ENCODE measurements at places on chromosomes 7 and 10.

DNA sequence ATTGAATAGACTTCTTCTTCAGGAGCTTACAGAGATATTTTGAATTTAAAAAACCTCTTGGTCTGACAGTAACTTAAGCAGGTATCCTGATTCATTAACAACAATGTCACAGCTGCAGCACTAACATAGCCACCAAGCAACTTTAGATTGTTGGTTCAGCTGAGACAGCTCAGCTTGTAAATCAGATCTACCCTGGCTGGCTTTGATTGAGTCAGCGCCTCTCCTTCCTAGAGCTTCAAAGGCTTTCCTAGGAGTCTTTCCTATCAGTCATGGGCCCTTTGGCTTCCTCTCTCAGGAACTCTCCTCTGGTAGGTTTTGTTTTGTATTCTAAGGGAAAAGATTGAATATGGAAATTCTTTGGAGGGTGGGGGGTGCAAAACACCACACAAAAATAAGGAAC, 70.7 kb upstream of the STEAP4 start:
- DNase-seq, result no peak

- no peak for DNase-seq
Measured at GRCh38 chr10:127827354-127828140, 65.2 kb downstream of the CLRN3 start.

DNA sequence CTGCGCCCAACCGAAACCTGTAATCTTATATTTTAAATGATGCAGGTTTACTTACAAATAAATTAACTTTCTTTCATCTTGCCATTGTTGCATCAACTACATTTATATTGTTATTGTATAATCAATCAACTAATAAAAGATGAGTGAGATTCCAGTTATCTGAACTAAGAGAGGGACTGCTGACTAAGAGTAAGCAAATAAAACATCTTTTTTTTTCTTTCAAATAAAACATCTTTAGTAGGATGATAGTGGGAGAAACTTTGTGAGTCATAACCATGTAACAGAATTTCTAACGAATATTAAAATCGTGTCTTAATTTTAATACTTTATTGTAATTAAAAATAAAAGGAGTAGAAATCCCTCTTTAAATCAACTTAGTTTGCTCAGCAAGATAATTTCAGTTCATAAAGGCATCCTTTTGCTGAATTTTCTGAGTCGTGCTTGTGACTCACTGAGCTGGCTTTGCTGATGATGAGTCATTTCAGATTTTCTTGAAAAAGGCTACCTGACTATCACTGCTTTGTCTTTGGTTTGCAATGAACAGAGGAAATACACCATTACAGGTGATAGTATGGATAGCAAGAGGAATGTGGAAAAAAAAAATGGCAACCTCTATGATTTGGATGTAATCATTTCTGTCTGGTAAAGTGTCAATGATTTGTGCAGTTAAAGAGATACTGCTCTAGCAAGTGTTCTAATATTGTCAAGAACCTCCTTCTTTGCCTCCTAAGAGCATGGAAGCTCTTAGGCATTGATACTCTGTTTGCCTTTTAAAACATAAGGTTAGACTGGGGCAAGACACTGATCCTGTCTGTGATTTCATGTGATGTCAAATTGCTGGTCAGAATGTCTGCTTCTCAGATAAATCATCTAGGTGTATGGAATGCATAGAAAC, 119.5 kb downstream of the GPR158 start:
- no peak for DNase-seq

DNA sequence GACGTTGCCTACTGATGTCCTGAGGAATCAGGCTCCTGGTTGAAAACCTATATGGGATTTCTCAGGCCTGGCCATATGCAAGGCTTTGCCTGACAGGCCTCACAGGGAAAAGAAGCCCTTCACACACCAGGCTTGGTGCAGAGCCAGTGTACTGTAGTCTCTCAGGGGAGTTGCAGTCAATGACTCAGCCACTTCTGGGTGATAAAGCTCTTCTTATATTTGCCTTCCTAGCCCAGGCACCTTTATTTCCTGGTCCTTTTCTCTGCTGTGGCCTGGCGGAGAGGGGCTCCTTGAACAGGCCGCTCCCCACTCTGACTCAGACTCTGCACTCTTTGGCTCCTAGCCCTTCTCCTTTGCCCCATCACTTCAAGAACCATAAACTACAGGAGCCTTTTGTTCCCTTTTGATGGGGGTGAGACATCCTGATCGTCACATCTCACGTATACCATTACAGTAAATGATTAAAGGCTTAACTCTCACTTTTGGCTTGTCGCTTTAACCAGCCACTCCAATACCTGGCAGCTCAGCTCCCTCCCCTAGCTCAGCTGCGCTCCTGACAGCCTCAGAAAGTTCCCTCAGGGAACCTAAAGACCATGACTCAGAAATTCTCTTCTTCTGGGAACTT, 33.5 kb downstream of the DPY19L1 start:
- no peak for DNase-seq

DNA sequence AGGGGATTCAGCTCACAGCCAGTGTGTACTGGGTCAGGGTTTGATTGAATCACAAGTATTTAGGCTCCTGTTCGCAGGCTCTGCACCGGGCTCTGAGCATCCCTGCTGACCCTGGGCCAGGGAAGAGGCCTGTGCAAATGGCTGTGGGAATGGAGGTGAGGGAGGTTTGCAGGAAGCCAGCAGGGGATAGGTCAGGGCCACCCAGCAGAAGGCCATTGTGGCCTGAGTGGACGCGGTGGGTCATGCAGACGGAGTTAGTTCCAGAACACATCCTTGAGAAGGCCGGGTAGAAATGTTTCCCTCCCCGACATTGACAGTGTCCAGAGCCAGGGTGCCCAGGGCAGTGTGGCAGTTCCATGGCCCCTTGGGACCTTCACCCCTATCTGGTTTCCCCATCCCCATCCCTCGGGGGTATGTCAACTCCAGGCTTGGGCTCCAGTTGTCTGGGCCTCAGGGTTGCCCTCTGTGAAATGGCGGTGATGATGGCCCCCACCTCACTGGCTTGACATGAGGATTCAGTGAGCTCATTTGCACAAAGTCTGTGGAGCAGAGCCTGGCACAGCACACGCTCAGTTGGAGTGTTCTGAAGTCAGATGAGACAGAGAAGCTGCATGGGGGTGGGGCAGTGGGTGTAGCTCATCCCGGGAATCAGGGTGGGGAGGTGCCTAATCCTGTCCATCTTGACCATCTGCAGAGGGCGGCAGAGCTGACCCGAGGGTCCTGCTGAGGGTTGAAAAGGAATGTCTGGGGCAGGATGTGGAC, 107.6 kb downstream of the ADCY1 start:
- DNase-seq, result no peak

DNA sequence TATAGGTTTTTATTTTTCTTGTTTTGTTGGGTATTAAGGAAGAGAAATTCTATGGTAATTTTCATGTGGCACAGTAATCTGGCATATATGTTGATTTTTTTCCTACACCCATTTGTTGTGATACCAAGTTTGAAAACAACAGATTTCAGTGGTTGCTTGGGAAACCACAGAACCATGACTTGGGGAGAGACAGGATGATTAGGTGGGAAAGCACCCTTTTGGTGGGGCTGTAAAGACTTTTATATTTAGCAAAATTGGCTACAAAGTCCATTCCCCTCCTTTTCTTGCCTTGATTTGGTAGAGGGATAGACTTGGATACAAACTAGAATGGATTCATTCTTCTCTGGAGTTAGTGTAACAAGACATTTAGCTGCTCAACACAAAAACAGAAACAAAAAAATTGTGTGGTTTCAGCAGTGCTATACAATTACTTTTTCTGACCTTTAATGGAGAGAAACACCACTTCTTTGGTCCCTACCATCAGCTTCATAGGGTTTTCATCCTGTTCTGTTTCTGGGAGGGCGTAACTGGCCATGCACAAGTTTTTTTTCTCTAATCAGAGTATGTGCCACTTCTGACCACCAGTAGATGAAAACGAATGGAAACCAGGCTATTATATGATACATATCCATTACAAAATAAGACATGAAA, 52.7 kb downstream of the FIGNL1 start:
- no peak for DNase-seq

GRCh38 chr7:128794020-128794419, 2.3 kb downstream of the CCDC136 start:
- no peak for DNase-seq

DNA sequence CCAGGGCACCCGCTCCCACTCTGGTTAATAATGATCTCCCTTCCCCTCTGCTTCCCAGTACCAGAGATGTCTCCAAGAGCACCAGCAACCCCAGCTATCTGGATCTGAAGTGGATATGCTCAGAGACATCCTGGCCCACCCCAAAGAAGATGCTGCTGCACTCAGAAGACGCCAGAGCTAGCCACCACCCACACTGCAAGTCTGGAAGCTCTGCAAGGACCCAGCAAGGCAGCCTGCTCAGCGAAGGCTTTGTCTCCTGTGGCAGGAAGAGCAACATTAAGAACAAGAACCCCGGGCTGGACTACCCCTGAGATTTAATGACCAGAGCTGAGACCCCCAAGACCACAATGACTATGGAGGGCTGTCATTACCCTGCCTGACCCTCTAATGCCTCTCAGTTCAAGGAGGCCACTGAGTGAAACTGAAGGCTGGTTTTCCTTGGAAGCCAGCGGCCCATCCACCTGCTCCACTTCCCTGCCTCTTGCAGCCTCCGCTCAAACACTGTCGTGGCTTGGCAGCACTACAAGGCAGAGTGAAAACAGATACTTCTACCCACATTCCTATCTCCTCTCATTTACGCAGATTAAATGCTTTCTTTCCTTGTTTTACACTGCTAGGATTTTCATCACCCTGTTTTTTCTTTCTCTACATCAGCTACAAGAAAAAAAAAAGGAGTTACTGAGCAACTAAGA, 202.2 kb downstream of the SNX10 start:
- DNase-seq, result no peak

DNA sequence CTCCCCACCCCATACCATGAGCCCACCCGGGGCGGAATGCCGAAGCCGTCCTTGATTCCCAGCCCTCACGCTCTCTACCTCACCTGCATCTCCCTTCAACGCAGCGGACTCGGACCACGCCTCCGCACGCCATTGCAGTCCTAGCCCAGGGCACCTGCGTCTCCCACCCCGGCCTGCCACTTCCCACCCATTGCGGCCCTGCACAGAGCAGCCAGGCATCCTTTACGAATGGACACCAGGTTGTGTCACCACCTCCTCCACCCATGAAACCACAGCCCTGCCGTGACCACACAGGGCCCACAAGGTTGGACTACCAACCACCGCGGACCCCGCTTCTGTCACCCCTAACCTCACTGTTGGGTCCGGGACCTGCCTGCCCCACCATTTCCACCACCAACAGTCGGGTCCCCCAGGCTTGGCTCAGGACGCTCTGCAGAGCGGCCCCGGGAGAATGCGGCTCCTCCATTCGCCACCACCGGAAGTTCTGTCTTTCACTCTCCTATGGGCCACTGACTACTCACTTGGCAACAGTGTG, 232.5 kb downstream of the MAD1L1 start:
- DNase-seq, result no peak

DNA sequence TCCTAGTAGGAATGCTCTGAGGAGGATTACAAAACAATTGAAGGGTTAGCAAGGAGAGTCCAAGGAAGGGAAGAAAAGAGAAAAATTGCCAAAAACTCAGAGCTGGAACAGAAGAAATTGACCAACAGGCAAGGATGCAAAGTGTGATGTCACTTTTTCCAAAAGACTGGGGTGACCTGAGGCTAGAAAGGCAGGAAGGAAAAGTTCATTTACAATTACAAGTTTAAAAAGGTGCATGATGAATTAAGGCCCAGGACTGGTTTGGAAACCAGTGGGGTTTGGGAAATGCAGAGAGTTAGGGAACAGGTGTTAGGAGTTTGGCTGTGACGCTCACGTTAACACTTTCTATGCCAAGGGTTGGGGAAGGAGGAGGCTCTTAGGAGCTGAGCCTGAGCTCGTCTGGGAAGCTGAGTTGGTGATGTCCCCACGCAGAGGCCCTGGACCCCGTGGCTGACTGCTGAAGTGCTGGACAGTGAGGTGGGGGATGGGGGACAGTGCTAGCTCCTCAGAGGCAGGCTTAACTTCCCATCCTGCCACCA, 92.6 kb upstream of the PODXL start:
- no peak for DNase-seq

- DNase-seq, result no peak
Measured at GRCh38 chr10:30968711-30969110, 63.0 kb downstream of the ZNF438 start.

- DNase-seq, result no peak
Measured at GRCh38 chr10:87654212-87654611, 5.5 kb upstream of the PAPSS2 start.

DNA sequence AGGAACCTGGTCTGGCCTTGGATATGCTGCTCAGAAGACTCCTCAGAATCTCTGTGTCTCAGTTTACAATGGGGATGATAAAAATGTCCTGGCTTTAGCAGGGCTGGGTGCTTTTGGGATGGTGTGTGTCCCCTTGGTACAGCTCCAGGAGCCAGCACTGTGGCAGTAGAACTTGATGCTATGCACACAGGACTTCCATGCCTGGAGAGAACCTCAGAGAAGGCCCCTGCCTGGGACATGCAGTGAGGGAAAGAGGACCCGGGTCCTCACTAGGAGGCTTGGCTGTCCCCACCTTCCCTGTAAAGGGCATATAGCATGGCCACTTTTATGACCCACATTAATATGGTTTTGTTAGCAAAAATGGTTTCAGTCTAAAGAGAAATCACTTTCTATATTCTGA, 100.5 kb downstream of the GLRX3 start:
- no peak for DNase-seq

DNA sequence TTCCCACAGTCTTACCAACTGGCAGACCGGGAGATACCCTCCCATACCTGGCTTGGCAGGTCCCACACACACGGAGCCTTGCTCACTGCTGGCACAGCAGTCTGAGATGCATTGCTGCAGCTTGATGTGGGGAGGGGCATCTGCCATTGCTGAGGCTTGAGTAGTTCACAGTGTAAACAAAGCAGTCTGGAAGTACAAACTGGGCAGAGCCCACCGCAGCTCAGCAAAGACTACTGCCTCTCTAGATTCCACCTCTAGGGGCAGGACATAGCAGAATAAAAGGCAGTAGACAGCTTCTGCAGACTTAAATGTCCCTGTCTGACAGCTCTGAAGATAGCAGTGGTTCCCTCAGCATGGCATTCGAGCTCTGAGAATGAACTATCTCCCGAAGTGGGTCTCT, 69.6 kb upstream of the RELN start:
- DNase-seq, result no peak

DNA sequence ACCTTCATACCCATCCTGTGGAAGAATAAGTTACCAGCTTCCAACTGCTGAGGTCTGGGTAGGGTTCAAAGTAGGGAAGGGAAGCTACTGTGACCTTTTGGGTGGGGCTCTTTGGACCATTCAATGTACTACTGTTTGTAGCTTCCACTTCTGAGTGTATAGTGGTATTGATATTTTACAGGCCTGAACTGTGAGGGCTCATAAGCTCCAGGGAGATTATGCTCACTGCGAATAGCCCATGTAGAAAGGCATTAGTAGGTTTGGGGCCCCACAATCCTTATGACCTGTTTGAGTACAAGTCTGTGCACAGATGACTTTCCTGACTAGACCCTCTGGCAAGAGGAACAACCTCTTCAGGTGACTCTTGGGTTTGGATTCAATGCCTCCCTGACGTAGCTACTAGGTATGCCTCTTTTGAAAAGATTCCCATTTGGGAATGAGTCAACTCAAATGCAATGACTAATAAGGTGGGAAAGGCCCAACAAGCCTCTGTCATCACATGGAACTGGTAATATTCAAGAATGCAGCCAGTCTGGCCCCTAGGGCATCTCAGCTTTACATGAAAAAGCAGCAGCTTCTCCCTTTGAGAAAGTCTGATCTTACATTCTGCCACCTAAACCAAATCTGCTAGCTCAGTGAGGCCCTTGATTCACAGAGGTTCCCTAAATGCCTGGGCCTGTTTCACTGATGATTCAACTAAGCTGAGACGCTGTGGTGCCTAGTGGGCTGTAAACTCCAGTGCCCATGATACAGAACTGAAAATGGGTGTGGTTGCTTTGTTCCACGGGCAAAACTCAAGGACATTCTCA, 79.8 kb downstream of the ABI1 start:
- DNase-seq, result no peak

All from stimulated activated CD4-positive, alpha-beta T cell treated with anti-CD3 and anti-CD28 coated beads, TNF-alpha, amount 100 ng/mL, for 1 hour (primary cell).